Fibroblast of skin of right biceps (primary cell): ENCODE measurements at places on chromosomes 5 and 9.
A peak's percentile ranks its signal among the peaks of the same experiment; 100 is the strongest.

DNA sequence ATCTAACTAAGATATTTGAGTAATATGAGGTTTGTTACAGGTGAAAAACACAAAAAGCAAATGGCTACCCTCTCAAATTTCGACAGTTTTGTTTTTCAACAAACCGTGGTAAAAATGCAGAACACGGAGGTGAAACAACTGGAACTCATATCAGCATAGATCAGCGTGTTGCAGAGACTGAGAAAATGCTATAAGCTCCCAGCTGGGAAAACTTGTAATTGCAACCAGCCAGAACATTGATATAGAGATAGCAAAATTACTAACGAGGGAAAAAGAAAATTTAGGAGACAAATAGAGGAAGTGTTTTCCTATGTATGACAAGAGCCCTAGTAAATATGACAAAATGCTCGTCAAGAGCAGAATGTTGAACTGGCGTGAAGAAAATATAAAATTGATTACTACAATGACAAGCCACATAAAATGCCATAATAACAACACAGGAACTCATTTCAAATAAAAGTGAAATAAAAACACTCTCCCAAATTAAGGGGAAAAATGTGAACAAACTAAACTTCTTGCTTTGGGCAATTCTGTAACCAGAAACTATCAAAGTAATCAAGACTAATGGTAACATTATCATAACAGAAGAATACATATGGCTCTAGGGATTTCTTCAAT, 1989.8 kb downstream of the EFNA5 start:
- DNase-seq = no peak

DNA sequence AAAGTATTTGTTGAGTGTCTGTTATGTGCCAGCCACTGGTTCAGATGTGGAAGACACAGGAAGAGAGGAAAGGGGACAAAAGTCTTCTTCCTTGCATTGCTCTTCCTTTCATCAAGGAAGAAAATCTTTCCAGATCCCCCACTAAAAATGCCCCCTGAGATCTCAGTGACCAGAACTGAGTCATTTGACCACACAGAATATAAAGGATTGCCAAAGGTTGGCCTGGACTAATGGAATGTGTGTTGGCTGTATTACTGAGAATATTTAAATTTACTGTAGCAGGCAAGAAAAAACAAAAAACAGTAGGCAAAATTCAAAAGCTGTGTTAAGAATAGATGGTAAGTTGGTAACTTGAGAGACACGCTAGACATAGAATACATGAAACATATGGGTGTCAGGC, 10.0 kb upstream of the SEPTIN8 start:
- peak; percentile 65 for DNase-seq

DNA sequence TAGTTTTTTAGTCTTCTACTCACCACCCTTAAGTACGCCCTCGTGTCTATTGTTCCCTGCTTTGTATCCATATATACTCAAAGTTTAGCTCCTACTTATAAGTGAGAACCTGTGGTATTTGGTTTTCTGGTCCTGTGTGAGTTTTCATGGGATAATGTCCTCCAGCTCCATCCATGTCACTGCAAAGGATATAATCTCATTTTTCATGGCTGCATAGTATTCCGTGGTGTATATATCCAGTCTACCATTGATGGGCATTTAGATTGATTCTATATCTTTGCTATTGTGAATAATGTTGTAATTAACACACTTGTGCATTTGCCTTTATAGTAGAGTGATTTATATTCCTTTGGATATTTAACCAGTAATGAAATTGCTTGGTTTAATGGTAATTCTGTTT, 579.9 kb downstream of the CDH18 start:
- no peak for DNase-seq

DNA sequence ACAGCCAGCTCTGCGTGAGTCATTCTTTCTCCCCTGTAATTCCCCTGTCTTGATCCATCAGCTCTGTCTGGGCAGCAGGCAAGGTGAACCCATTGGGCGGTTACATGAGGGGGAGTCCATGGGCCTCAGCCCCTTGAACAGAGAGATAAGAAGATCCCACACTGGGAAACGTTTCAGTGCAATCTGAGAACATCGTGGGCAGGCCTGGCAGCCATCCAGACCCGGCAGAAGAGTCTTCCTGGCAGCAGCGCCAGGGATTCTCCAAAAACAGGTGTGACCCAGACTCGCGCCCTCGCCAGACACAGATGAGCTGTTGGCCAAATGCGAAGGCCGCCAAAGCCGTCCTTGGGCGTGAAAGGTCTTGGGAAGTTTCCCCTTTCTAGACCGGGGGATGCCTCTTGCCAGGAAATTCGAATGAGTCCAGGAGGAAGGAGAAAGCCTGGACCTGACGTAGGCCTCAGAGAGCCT, 6.4 kb upstream of the SLC12A7 start:
- DNase-seq = no peak

- DNase-seq = no peak
Measured at GRCh38 chr5:140142856-140143255, 17.1 kb downstream of the IGIP start.

- DNase-seq = peak; percentile 57
Measured at GRCh38 chr5:150258130-150258529, 31.4 kb downstream of the CAMK2A start.

GRCh38 chr5:179357031-179357430, 11.8 kb upstream of the ADAMTS2 start:
- DNase-seq = no peak

DNA sequence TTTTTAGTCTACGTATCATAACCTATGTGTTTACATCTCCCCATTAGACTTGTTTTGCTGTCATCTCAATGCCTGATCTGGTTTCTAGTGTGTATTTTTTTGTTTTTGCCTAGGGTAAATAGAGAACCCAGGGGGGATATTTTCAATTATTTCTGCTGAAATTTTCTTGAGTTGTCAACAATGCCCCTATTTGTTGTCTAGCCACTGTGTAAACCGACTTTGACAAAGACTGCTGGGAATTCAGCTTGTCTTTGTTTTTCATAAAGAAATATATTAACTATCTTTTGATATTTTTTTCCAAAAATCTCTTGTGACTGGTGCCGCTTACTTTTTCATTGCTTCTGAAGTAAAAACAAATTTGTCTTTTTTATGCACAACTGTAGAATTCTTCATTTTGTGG, 28.1 kb downstream of the MACIR start:
- no peak for DNase-seq

DNA sequence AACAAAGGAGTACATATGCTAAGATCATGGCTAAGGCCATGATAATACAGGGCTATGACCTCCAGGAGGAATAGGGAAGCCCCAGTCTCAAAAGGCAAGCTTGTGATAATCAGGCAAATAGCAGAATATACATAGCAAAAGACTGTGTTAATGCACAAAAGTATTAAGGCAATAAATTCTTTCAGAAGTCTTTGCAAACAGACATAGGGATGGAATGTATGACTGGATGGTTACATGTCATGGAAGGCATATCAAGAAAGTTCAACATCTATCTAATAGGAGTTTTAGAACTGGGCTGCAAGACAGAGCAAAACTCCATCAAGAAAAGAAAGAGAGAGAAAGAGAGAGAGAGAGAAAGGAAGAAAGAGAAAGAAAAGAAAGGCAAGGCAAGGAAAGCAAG, 264.5 kb upstream of the CDH6 start:
- DNase-seq = peak; percentile 7

DNA sequence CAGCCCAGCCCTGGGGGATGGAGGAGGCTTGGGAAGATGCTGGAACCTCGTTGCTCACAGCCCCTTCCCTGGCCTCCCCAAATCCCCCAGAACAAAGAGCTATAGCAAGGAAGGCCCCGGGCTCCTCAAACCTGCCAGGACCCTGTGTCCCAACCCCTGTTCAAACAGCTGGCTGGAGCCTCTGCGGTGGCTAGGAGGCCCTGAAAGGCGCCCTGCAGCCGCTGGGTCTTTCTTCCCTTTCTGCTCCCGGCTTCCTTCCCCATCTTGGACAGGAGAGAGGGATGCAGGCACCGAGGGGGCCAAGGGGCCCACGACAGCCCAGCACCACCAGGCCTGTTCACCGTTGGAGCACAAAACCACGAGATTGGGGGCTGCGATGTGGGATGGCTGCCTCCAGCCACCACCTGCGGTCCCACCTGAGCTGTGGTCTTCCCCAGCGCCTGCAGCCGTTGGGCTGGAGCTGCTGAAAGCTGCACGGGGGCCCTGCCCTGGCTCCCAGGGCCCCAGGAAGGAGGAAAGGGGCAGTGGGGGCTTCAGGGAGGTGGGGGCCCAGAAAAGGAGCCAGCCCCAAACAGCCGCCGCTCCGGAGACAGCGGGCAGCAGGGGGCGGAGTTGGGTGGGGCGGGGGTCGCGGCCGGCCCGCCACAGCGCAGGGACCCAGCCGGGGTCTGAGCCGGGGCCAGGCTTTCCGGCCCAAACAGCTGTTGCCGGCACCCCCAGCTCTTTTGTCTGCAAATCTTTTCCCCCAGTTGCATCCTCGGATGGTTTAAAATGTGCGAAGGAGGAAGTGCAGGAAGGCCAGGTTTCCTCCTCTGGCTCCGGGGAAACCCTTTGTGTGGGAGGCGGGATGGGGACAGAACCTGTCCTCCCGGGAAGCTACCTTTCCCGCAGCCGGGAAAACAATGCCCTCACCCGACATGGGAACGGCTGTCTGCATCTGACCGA, 16.1 kb downstream of the NOTCH1 start:
- DNase-seq = no peak

DNA sequence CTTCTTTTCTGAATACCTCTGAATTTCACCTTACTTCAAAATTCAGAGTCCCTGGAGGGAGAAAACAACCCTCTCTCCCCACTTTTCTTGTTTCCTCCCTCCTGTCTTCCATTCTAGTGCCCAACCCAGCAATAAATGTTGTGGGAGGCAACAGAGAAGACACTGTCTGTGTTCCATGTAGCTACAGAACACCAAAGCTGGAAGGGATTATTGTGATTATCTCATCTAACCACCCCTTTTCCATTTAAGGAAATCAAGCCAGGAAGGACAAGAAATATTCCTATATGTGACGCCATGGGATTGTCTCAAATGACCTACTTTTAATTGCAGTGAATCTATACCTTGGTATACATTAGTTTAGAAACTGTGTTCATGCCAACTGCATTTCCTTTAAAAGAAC, 476.6 kb upstream of the TNC start:
- peak; percentile 89 for DNase-seq

- DNase-seq = no peak
Measured at GRCh38 chr9:38359297-38359653, 33.2 kb upstream of the ALDH1B1 start.

DNA sequence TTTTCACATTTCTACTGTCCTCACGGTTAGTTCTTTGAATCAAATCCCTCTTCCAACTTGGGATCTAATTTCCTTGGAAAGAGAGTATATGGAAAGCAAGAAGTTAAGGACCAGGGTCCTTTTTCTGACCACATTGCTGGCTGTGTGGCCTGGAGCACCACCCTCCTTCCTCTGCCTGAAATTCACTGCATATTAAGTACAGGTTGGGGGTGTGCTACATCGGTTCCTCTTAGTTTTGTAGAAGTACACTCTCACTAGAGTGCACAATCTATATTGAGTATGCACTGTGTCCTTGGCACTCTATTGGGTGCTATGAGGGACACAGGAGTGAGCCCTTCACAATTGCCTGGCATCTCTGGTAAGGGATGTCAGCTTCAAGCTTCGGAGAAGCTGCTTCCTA, 53.8 kb upstream of the KLF9 start:
- DNase-seq = no peak

DNA sequence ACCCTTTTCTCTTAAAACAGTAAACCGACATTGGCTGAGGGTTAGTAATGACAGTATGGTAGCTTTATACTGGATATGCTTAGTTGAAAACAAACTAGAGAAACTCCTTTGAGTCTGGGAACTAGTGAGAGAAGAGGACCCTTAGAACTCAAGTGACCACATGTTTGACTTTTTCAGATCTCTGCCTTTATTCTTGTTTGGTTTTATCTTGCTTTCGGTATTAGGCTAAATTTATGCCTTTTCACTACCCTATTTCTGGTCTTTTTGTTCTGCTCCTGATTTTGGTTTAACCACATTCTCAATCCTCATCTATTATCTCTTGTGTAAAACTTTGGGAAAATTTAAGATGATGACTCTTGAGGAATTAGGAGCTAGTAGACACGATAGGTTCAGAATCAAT, 11.0 kb downstream of the SNAPC3 start:
- no peak for DNase-seq

DNA sequence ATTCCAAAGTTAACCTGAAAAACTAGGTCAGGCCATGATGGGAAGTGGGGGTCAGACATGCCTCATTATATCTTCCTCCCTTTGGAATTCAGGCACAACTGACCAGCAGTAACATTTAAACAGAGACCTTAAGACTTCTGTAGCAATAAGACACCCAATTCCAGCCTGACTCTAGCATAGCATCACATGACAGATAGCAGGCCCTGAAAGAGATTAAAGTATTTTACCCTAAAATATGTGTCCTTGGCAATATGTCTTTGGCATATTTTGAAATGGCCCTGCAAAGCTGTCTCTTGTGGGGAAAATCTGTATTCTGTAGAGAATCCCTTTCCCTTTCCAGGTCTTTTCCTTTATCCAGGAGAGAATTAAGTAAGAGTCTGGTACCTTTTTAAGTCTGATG, 34.3 kb downstream of the S1PR3 start:
- DNase-seq = no peak

DNA sequence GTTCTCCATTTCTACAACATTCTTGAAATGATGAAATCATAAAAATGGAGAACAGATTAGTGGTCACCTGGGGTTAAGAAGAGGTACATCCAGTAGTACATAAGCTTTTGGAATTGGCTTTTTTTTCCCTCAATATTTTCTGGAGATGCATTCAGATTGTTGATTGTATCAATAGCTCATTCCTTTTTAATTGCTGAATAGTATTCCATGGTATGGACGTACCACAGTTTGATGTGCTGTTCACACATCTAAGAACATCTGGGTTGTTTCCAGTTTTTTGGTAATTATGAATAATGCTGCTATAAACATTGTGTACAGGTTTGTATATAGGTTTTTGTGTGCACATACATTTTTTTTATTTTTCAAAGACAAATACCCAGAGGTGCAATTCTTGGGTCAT, 130.0 kb downstream of the PPP2R2B start:
- DNase-seq = no peak

DNA sequence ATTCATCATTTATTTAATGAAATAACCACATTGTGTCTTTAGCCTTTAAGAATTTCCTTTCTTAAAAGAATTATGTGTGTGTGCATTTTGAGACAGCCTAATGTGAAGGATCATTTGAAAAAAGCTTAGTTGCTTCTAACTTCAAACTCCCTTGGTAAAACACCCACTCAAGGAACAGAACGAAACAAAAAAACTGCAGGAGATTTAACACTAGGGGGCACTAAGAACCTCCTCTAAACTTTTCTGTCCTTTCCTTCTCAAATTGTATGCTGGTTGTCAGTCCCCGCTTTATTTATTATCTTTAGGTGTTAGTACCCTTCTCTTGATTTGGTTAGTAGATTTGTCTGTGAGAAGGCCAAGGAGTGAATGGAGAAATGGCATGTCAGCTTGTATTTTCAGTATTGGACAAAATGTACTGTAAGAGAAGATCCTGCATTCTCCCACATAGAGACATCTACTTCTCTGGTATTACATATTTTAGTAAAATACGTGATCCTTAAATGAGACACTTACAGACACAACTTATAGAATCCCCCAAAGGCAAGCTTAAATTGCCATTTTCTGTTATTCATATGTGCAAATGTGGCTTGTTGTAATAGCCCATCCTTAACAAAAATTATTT, 229.7 kb downstream of the MRPS30 start:
- DNase-seq = peak; percentile 5
